ENCODE measurements at places on chromosomes 6 and 20.
A peak's percentile ranks its signal among the peaks of the same experiment; 100 is the strongest.

- H3K27ac ChIP-seq, result peak overlapping the region; percentile 56
- no peak for DNase-seq
- no peaks in the 10 kb centered on the region for H3K27me3 ChIP-seq
- H3K4me1 ChIP-seq, result peaks cover 25% of the 10 kb centered on the region
- H3K36me3 ChIP-seq, result peaks cover 6% of the 10 kb centered on the region
Observed at GRCh38 chr6:150907383-150907782, 41.9 kb downstream of the MTHFD1L start.

DNA sequence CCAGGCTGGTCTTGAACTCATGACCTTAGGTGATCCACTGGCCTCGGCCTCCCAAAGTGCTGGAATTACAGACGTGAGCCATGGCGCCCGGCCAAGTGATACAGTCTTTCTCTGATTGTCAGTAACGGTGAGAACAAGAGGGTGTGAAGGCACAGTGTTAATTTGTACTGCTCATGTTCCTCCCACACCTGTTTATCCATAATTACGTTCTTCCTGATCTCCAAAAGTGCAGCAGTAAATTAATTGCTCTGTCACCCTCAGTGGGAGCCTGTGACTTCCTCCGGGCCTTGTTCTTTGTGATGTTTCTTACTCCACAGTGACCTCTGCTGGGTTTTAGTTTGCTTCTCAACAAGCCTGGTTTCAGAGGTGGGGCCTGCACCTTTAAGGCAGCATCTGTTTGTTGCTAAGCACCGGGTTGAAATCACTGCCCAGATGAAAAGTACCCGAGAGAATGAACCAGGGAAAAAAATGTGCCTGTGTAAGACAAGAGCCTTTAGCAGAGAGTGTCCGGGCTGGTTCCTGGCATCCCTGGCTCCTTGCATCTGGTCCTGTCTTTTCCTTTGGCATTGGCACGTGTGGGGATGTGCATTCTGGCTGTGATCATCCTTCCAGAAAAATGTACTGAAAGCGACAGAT, 89.1 kb upstream of the CLDN20 start:
- peak; percentile 9 for DNase-seq
- H3K27ac ChIP-seq, result no peak overlapping the region
- no peak overlapping the region for H3K4me3 ChIP-seq
- H3K4me1 ChIP-seq, result peaks cover 11% of the 10 kb centered on the region
- no peaks in the 10 kb centered on the region for H3K36me3 ChIP-seq

GRCh38 chr6:111942561-111942960, 69.3 kb upstream of the FYN start:
- no peak for DNase-seq
- no peak overlapping the region for H3K4me3 ChIP-seq
- H3K27ac ChIP-seq, result no peak overlapping the region
- H3K36me3 ChIP-seq, result no peaks in the 10 kb centered on the region

DNA sequence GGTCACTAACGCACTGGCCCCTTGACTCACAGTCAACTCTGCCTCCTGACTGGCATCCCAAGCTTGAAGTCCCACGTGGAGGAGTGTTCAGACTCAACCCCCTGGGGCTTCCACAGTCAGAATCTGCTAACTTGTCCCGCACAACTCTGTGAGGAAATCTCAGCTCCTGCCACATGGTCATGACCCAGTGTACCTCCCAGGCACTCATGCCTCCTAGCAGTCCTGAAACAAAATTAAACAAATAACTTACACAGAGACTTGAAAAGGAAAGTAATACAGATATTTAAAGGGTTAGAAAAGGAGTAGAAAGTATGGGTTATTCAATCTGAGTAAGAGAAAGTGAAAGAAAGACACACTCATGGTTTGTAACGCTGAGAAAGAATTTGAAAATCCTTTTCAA, 134.9 kb downstream of the GMDS start:
- H3K27me3 ChIP-seq, result no peaks in the 10 kb centered on the region
- peak; percentile 35 for DNase-seq
- H3K27ac ChIP-seq, result peak overlapping the region; percentile 77
- H3K4me1 ChIP-seq, result peaks cover 27% of the 10 kb centered on the region
- H3K4me3 ChIP-seq, result peak overlapping the region; percentile 57
- H3K36me3 ChIP-seq, result no peaks in the 10 kb centered on the region

DNA sequence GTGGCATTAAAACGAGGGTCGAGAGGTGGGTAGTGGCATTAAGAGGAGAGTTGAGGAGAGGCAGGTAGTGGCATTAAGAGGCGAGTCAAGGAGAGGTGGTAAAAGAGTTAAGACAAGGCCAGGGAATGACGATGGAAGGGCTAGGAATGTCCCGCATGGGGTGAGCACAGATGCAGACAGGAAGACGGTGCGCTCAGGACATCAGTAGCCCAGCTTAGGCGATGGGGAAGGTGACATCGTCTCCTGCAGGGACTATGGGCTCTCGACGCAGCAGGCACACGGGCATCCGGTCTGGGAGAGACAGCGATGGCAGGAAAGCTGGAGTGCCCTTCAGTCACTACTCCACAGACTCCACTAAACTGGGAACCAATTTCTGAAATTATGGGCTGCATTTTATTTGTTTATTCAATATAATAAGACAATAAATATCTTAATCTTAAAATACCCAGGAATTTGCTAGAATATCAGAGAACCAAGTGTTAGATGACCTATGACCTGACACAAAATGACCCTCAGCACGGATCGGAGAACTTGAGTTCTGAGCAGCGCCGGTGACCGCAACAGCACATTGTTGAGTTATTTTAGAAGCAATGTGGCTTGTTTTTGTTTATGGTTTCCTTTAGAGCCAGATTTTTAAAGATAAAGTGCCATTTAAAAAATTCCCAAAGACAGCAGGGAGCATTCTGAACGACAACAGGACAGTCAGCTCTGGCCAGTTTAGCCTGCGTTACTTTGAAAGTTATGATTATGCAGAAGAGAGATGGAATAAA, 177.7 kb downstream of the SMOC2 start:
- H3K36me3 ChIP-seq, result peaks cover 5% of the 10 kb centered on the region
- no peak overlapping the region for H3K4me3 ChIP-seq
- H3K27me3 ChIP-seq, result no peaks in the 10 kb centered on the region
- peaks cover 23% of the 10 kb centered on the region for H3K4me1 ChIP-seq
- H3K27ac ChIP-seq, result no peak overlapping the region

GRCh38 chr6:129661536-129662405, 48.2 kb downstream of the ARHGAP18 start:
- H3K27me3 ChIP-seq, result no peaks in the 10 kb centered on the region
- H3K4me3 ChIP-seq, result no peak overlapping the region
- no peak for DNase-seq
- no peaks in the 10 kb centered on the region for H3K36me3 ChIP-seq
- no peak overlapping the region for H3K27ac ChIP-seq

DNA sequence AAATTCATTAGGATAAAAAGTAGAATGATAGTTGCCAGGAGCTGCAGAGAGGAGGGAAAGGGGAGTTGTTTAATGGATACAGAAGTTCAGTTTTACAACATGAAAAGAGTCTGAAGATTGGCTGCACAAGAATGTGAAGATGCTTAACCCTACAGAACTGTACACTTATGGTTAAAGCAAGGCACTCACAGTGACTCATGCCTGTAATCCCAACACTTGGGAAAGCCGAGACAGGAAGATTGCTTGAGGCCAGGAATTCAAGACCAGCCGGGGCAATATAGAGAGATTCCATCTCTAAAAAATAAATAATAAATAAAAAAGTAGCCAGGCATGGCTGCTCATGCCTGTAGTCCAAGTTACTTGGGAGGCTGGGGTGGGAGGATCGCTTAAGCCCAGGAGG, 174.0 kb downstream of the TASP1 start:
- no peaks in the 10 kb centered on the region for H3K27me3 ChIP-seq
- no peak overlapping the region for H3K27ac ChIP-seq
- no peaks in the 10 kb centered on the region for H3K4me1 ChIP-seq
- no peak overlapping the region for H3K4me3 ChIP-seq
- no peaks in the 10 kb centered on the region for H3K36me3 ChIP-seq
- DNase-seq, result no peak

- H3K4me1 ChIP-seq, result peaks cover 12% of the 10 kb centered on the region
- H3K4me3 ChIP-seq, result no peak overlapping the region
- no peaks in the 10 kb centered on the region for H3K36me3 ChIP-seq
- H3K27ac ChIP-seq, result no peak overlapping the region
- no peak for DNase-seq
Observed at GRCh38 chr6:169859401-169859977, 108.1 kb downstream of the ERMARD start.

DNA sequence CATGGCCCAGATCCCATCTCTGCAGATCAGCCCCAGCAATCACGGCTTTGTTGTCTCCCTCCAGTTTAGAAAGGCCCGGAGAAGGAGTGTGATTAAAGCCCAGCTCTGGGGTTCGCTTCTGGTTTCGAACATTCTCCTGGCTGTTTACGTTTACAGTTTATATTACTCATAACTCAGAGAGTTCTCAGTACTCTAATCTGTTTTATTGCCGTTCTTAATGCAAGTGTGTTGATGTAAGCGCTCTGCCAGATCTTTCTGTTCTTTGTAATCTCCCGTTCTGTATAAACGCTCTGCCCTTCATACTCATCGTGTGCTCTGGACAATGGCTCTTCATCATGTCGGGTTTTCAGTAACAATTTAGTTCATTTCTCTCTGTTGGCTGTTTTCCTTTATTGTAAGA, 118.0 kb upstream of the PRND start:
- H3K27me3 ChIP-seq, result no peaks in the 10 kb centered on the region
- no peak overlapping the region for H3K4me3 ChIP-seq
- DNase-seq, result no peak

GRCh38 chr6:125773387-125774341, 17.1 kb upstream of the NCOA7 start:
- no peaks in the 10 kb centered on the region for H3K27me3 ChIP-seq
- no peaks in the 10 kb centered on the region for H3K36me3 ChIP-seq
- no peak for DNase-seq
- H3K4me3 ChIP-seq, result no peak overlapping the region

GRCh38 chr6:19848465-19849029, 11.4 kb downstream of the ID4 start:
- H3K4me1 ChIP-seq, result peaks cover 55% of the 10 kb centered on the region
- H3K4me3 ChIP-seq, result peak overlapping the region; percentile 53
- DNase-seq, result no peak

DNA sequence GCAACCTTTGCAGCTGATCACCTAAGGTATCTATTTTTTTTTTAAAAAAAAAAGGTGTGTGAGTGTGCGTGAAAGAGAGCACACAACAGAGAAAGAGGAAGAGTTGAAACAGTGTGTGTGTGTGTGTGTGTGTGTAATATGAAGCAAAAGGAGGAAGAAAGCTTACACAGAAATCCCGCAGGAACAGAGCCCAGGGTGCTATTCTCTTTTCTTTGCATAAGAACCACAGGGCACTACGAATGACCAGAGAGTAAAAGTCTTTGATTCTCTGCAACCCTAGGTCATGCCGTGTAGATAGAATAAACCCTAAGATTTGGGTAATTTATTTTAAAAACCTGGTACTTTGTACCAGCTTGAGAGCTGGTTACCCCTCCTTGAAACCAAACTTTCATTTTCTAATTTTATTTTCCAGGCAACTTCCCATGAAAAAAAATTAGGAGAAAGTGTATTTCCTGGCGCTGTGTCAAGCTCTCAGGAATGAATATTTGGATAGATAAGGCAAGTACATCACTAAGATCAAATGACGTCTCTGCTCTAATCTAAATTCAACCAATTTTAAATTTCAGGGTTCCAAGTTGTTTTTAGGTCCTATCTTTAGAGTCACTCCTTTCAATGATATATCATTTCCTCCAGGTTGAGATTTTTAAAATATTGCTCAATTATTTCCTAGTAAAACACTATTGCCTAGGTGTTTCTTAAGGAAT, 47.9 kb upstream of the ID4 start:
- no peaks in the 10 kb centered on the region for H3K27me3 ChIP-seq
- no peaks in the 10 kb centered on the region for H3K36me3 ChIP-seq
- peaks cover 21% of the 10 kb centered on the region for H3K4me1 ChIP-seq
- DNase-seq, result no peak
- peak overlapping the region; percentile 24 for H3K4me3 ChIP-seq
- peak overlapping the region; percentile 72 for H3K27ac ChIP-seq

GRCh38 chr20:41889126-41889843, 271.1 kb upstream of the CHD6 start:
- no peaks in the 10 kb centered on the region for H3K36me3 ChIP-seq
- no peak overlapping the region for H3K27ac ChIP-seq
- no peak overlapping the region for H3K4me3 ChIP-seq
- H3K27me3 ChIP-seq, result no peaks in the 10 kb centered on the region

DNA sequence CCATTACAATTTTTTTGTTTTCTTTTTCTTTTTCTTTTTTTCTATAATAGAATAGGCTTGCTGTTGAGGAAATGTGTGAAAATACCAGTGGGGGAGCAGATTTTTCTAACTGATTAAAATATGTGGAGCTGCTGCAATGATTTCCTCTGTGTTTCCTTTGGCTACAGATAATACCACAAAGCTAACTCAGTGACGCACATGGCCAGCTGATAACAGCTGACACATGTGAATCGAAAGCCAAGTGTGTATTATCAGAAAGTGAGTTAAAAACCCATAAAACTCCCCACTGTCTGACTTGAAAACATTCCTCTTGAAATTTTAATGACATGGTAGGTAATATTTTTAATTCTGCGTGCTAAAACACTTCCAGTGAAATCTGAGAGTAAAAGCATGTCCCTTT, 70.8 kb upstream of the AHI1 start:
- no peaks in the 10 kb centered on the region for H3K36me3 ChIP-seq
- H3K4me3 ChIP-seq, result no peak overlapping the region
- no peaks in the 10 kb centered on the region for H3K27me3 ChIP-seq
- no peaks in the 10 kb centered on the region for H3K4me1 ChIP-seq

DNA sequence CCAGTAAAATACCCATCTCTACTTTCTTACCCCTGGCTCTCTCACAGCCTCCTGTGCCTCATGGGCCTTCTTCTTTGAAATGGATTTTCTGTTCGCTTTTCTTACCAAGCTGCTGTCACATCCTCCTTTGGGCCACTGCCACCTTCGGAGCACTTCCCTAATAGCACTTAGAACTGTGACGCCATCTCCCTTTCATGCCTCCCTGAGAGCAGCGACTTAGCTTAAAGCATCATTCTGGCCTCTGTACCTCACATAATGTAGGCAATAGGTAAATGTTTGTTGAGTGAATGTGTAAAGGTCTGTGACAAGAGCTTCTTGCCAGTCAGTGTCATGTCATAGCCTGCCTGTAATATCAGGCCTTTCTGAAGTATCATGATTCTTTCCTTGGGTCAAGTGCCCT, 78.8 kb downstream of the ADGRG6 start:
- no peak overlapping the region for H3K4me3 ChIP-seq
- H3K27ac ChIP-seq, result no peak overlapping the region
- H3K27me3 ChIP-seq, result no peaks in the 10 kb centered on the region

DNA sequence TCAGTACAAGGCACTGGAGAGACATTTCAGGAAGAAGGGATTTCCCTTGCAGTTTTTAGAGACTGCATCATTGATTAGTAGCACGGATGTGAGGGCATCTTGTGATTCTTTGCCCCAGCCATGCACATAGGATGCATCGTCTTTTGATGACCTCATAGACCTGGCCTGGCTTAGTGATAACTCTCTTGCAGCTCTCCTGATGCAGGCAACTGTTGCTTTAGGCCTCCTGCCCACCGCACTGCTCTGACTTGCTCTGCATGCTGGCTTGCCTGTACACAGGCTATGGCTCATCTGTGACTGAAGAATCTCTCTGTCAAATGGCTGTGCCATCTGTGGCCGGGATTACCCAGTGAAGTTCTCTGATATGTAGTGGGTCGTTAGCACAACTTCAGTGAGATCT, 207.7 kb upstream of the PTCHD4 start:
- no peaks in the 10 kb centered on the region for H3K27me3 ChIP-seq
- H3K36me3 ChIP-seq, result no peaks in the 10 kb centered on the region
- no peaks in the 10 kb centered on the region for H3K4me1 ChIP-seq
- no peak overlapping the region for H3K27ac ChIP-seq

- H3K36me3 ChIP-seq, result no peaks in the 10 kb centered on the region
- DNase-seq, result no peak
- no peaks in the 10 kb centered on the region for H3K27me3 ChIP-seq
- H3K27ac ChIP-seq, result no peak overlapping the region
Observed at GRCh38 chr20:11734431-11734830, 183.3 kb upstream of the BTBD3 start.
